Mucosa of gallbladder (tissue), 1 donor: ENCODE measurements at places on chromosomes 7 and 10. TPM values are rescaled to one million over a fixed set of nuclear protein-coding genes. Genes with fewer than 3 reads are reported as not detected.

The FEZF1 gene
- 0.09 TPM for total RNA-seq

The DNAJC12 gene
- total RNA-seq, result 11.7 TPM

The YKT6 gene
- 58.6 TPM for total RNA-seq

The SUGCT gene
- 7.6 TPM for total RNA-seq

The GPR26 gene
- not detected for total RNA-seq

The GHRHR gene
- 12.3 TPM for total RNA-seq

The C10orf53 gene
- not detected for total RNA-seq

The VIPR2 gene
- total RNA-seq, result 7.3 TPM

The PDZD7 gene
- 5.3 TPM for total RNA-seq

The CEP55 gene
- total RNA-seq, result 1.3 TPM
